Spinal cord (tissue), 10 donors: ENCODE measurements at places on chromosomes 1 and 21.
A peak's percentile ranks its signal among the peaks of the same experiment; 100 is the strongest.

DNA sequence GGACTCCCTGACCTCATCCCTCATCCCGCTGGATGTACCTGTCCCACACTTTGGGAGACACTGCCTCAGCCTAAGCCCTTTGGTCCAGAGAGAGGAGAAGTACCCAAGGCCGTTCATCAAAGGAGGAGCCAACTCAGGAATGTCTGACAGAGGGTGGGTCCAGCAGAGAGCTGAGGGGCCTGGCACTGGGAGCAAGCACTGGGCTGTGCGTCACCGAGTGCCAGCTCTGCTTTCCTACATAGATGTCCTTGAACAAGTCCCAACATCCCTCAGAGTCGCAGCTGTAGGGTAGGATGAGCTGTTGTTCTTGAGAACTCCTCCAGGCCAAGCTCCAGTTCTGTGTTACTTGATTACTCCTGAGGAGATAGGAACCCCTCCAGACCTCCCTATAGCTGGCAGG is 68.8 kb upstream of the ACOT11 start:
- DNase-seq = no peak

DNA sequence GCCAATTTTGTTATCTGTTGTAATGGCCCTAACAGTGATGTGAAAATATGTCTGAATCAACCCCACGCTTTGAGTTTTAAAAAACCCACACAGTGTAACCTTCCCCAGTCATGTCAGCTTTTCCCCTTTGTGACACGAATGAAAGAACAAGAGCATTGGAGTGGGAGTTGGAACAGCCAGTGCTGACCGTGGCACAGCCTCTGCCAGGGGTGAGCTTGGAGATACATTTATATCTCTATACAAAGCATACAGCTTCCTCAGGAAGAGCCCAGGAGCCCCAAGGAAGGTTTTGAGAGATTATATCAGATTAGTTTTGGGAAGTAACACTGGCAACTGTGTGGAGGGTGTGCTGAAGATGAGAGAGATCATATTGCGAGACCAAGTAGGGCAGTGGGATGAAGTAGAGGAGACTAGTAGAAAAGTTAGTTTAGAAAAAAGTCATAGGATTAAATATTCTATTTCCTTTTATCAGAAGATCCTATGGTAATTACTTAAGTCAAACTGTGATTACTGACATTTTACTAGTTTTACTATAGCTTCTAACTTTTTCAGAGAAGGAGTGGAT is 15.9 kb downstream of the LRRC8B start:
- DNase-seq = no peak

GRCh38 chr1:58926152-58926551 is 142.3 kb upstream of the JUN start:
- DNase-seq = no peak

- DNase-seq = peak; percentile 46
These were observed 18.3 kb upstream of the PLEKHA6 start for GRCh38 chr1:204377800-204378668.

GRCh38 chr1:215140135-215140534 is 57.6 kb downstream of the KCNK2 start:
- DNase-seq = no peak

DNA sequence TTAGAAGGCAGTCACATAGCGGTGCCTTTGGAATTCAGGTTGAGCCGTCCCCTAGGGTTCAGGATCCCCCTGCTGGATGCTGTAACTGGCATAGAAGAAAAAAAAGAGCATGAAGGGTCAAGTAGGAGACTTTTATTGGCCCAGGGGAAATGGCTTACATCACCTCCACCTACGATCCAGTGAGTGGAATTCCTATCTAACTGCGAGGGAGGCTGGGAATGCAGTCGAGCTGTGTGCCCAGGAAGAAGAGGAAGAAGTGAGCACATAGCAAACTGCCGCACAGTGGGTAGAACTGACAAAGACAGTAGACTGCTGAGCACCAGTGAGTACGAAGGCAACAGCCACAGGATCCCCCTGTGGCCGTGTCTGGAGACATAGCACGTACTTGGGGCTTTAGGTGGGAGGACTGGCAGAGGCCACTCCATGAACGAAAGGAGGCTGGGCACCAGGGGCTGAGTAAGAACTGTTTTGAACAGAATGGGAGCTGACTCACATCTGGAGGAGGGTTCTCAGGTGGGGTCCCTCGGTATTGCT is 79.2 kb downstream of the RNF220 start:
- DNase-seq = no peak

DNA sequence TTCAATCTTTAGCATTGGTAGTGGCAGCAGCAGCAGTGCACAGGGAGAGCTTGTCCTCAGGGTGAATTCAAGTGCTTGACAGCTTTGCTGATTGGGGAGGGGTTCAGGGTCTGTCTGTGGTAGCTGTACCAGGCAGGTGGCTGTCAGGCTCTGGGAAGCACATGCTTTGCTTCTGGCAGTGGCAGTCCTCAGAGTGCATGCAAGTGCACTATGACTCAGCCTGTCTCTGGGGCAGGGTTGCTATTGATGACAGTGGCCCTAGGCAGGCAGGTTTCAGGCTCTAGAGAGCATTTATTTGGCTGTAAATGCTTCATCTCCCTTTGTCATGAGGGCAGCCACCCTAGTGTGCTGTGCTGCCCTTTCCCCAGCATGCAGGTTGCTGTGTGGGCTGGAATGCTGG is 251.9 kb upstream of the LRRC7 start:
- no peak for DNase-seq

GRCh38 chr21:37281993-37282392 is 14.9 kb upstream of the VPS26C start:
- no peak for DNase-seq

GRCh38 chr1:202101184-202101583 is 21.5 kb upstream of the GPR37L1 start:
- no peak for DNase-seq

DNA sequence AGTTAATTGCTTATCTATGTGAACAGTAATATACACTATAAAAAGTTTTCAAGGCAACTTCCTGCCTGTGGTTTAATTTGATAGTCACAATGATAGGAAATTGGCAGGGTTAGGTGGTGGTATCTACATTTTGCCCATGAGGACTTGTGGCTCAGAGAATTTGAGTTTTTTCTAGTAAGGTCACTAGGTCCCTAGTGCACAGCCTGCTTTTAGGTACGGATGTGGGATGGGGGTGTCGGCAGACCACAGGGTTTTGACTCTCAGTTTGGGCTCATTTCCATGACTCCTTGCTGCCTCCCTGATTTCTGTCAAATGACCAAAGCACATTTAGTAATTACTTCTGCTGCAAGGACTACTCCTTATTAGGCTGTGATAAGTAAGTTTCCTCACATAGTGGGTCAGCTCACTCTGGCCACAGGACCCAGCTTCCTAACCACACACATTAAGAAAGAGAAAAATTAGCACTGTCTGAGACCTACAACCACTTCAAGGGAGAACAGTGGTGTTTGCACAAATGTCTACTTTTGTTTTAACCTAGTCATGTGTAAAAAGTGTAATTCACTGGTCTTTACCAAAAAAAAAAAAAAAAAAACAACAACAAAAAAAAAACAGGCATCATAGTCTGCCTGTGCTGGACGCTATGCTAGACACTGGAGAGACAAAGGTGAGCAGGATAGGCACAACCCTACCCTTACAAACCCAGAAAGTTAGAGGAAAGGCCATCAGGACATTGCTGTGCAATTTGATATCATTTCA is 43.7 kb downstream of the MRPL39 start:
- DNase-seq = no peak

DNA sequence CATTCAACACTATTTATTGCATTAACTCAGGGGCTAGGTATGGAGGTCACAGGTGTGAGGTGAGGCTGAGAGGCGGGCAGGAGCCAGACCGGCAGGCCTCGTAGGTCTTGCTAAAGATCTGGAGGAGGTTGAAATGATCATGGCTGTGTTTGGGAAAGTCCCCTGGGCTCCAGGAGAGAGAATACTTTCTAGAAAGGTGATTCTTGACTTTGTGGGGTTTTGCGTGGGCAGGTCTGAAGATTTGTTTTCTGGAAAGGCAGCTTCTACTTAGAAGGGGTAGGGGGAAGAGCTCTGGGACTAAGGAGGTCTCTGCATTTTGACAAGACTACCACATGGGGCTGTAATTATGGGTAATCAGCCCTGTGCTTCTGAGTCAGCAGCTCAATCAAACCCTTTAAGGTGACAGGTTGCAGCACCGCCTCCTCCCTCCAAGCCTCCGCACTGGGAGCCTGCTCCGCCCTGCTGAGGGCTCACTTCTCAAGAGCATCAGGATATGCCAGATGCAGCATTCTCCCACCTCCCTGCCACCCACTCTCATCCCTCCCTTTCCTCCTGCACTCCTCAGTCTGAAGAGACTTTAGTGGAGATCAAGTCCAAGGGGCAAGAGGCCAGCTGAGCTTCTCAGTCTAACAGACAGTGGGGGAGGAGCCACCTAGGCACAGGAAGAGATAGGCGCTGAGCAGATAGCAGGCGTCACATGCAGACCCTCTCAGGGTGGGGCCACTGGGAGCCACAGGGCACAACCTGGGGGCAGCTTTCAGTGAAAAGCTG is 30.5 kb downstream of the SLC30A1 start:
- no peak for DNase-seq

- DNase-seq = no peak
These were observed 11.7 kb downstream of the LAX1 start for GRCh38 chr1:203776636-203777035.

DNA sequence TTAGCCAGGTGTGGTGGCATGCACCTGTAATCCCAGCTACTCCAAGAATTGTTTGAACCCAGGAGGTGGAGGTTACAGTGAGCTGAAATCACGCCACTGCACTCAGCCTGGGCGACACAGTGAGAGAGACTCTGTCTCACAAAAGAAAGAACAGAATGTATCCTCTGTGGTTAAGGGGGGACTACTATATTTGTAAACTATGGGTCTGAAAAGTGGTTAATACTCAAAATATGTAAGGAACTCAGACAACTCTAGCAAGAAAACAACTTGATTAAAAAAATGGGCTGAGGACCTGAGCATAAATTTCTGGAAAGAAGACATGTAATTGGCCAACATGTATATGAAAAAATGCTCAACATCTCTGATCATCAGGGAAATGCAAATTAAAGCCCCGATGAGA is 11.2 kb downstream of the FNBP1L start:
- DNase-seq = no peak

DNA sequence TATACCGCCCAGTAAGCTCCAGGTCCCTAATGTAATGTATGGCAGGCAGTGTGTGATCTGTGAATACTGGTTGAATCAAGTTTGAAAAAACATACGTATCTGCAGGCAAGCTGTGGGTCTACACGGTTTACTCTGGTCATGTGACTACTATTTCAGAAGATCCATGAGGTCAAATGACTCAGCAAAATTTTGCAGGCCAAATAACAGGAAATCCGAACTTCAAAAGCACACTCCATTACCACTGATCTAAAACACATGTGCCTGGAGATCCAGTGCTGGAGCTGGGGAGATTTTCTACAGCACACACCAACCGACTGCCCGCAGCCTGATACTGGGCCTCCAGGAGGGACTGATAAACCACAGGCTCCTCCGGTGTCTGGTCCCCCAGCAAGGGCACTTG is 64.5 kb upstream of the SLC44A3 start:
- no peak for DNase-seq

DNA sequence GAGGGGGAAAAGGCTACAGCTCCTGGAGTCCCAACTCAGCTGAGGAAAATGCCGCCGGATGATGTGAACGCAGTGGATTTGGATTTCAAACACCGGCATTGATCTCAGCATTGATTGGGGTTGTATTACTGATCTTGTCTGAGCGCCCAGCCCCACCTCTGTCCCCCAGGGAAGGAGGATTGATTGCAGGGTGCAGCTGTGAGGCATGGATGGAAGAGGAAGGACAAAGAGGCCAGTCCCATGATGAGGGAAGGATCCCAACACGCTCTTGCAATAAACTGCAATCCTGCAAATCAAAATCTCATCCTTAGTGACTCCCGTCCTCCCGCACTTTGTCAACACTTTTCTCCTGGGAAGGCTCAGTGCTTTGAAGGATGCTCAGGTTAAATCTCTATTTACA is 242.3 kb upstream of the PROX1 start:
- DNase-seq = no peak

DNA sequence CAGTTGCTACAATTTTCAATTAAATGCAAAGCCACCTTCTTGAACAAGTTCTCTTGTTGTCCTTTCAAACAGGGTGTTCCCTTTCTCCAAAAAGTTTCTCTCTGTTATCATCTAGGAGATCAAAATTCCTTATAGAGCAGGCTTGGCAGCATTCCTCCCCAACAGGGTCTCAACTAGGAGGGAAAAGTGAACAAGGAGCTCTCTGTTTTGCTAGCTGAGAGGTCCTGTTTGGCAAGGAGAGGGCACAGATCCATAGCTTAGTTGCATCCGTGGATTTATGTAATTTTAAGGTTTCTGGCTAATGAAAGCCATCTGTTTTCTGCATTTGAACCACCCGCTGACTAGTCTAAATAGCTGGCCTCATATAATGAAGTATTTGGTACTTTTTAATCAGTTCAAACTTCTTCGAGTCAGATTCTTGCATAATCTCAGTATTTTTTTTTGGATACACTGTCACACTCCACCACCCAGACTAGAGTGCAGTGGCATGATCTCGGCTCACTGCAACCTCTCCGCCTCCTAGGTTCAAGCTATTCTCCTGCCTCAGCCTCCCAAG is 54.0 kb downstream of the APP start:
- no peak for DNase-seq

DNA sequence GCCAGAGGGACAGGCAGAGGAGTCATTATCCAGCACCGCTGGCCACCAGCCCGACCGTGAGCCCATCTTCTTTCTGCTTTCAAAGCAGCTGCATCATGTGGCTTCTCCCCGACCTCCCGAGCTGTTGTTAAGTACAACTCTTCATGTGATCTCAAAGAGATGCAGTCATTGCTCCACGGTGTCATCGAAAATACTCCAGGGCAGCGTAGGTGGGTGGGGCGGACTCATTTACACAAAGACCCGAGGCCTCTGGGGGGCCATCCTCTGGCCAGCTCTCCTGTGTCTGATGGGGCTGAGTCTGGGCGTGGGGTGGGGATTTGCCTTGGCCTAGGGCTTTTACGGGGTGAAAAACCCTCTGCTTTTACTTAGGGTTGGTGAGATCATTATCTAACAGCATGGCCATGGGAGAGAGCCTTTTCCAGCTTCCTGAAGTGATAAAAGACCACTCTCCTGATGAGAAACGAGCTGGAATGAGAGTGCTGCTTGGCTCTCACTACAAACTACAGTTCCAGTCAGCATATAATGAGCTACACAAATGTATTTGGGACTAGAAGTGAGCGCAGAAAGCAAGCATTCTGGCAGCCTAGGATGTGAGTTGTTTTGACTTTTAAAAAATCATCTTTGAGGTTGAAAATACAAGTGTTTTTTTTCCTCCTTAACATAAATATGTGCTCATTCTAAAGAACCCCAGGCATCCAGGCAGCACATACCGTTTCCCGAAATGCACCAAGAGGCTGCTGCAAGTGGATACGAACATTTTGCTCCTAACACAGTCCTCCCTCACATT is 165.0 kb downstream of the RHOU start:
- no peak for DNase-seq

DNA sequence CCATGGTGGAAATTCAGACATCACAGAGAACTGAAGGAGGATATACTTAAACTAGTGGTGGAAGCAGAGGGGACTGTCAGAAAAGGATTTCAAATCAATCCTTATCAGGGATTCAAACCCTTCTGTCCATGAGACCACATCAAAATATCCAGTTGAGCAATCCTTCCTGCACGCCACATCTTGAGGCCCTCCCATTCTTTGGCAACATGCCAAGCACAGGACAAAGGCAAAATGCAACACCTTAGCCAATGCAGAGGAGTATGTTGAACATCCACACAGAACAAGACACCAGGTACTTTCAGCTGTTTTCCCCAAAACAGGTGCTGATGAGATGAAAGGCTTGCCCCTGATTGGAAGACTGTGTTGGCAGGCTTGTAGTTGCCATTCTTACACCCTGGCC is 81.8 kb upstream of the PLXNA2 start:
- DNase-seq = no peak

GRCh38 chr1:157653494-157653873 is 47.1 kb downstream of the FCRL3 start:
- DNase-seq = no peak

- DNase-seq = no peak
These were observed 501.0 kb downstream of the SETD4 start for GRCh38 chr21:35559128-35559828.
